ENCODE measurements at places on chromosomes 1 and 21.

DNA sequence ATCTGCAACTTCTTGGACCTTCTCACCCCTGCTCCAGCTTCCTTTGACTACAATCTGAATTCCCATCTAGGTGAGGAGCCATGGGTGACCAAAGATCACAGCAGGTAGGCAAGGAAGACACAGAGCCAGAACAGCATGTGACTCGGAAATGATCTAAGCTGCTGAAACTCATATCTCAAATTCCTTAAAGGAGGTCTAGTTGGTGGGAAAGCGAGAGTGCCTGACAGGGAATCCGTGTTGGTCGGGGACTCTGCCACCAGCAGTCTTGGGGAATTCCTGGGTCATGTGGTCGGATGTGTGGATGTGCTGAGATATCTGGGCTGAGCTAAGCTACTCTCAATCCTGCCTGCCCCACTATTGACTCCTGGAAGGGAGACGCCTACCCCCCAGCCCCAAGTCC is 3.2 kb upstream of the NUAK2 start:
- no peak for DNase-seq

DNA sequence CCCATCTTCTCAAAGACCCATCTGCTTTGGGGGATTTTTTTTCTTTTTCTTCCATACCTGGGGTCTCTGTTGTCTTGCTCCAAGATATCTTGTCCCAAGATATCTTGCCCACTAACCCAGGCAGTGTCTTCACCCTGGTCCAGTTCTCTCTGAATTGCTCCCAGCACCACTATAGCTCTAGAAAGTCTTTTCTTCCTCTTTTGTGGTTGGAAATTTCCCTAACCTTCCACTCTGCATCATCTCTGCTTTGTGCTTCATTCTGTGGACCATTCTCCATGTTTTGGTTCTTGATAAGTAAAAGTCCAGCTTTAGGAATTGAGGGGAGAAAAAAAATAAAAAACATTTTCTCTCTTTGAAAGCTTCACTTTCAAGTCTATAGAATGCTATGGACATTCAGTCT is 20.9 kb downstream of the STYXL2 start:
- DNase-seq: no peak

- DNase-seq: no peak
These were observed at the start of gene FCRL1 for GRCh38 chr1:157819896-157820295. FCRL1 (minus strand) TSS chr1:157820120; CDS start chr1:157820037, 83 bp downstream.

GRCh38 chr1:2169200-2169836 is 25.3 kb downstream of the FAAP20 start:
- no peak for DNase-seq

DNA sequence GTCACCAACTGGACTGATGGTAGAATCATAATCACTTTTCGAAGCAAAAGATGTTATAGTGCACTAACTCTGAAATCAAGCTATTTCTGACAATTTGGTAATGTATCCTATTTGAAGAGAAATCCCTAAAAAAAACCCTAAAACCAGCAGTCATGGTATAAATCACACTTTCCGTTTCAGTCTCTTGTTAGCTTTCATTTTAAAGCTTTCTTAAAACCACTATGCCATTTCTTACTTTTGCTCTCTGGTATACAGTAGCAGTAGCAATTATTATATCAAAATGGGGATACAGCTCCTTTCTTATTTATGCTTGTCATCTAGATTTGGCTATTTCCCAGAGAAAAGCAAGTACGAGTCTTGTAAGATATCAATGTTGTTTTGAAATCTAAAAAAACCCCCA is 323.3 kb downstream of the KCTD3 start:
- no peak for DNase-seq

DNA sequence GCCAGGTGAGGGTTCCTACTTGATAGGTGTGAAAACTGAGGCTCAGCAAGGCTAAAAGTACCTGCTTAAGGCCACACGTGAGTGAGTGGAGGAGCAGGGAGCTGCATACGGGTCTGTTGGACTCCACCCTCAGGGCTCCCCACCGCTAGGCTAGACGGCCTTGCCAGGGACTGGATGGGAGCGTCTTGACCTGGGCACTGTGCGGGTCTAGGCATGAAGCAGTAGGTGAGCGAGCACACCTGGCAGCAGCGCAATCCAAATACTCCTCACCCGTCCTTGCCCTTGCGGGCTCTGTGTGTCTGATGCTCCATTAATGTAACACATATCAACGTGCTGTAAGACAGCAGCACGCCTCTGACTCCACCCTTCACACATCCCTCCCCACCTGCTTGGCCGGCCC is 94.0 kb downstream of the LACTBL1 start:
- no peak for DNase-seq

GRCh38 chr1:68375919-68376318 is 73.8 kb downstream of the RPE65 start:
- no peak for DNase-seq

- DNase-seq: no peak
These were observed 17.2 kb upstream of the BEND5 start for GRCh38 chr1:48793863-48794262.
